Stimulated activated CD8-positive, alpha-beta memory T cell treated with anti-CD3 and anti-CD28 coated beads, Interleukin-7, amount 100 ng/mL, for 1 hour (primary cell): ENCODE measurements at places on chromosomes 3 and 15.

DNA sequence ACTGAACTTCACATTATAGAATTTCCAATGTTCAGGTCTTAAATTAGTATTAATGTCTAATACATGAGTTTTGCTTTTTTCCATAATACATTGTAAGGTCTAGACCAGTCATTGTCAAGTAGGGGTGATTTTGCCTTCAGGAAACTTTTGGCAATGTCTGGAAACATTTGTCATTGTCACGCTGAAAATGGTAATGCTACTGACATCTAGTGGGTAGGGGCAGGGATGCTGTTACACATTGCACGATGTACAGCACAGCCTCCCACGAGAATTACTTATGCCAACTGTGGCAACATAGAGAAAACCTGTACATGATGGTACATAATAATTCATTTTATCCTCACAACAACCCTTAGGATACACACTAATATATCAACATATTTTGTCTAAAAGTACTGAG, 384.1 kb downstream of the CADM2 start:
- no peak for DNase-seq

DNA sequence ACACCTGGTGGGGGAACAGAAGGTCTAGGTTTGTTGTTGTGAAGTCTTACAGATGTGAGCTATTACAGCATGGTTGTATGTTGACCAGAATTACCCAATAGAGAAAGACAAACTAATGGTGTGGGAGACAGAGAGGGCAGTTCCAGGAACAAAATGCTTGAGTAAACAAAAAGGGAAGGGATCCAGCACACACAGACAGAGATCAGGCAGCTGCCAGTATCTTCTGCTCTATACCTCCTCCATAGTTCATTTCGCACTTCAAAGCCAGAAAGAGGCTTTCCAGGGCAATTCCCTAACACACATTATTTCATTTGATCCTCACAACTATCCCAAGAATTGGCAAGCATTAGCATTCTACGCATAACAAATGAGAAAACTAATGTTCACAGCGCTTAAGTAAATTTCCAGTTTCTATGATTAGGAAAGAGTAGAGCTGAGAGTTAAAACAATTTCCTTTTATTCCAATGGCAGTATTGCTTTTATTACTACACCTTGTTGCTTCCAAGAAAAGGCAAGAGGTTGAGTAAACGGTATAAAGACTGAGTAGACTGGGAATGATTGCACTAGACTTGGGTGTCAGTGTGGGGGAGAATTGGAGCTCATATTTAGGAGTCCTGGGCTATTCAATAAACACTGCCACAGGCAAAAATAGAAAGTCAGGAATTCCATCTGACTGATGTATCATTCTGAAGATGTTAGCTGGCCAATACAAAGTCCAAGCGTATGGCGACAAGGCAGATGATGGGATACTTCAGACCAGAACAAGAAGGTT, 39.7 kb upstream of the ZNF280D start:
- no peak for DNase-seq

DNA sequence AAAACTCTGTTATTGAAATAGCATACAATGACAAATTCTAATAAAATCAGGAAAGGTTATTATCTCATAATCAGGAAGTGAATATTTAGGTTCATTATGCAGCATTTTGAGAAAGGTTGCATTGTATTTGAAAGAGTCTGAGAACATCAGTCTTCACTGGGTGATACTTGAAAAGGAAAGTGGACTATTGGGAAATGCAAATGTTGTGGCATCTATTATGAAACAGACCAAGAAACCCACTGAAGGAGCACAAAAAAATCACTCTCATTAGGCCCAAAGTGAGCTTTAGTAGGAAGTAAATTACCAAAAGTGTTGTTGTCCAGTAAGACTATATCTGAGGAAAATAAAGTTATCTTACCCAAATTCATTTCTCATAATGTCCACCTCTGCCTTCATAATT, 90.8 kb downstream of the ZPLD1 start:
- DNase-seq, result no peak

DNA sequence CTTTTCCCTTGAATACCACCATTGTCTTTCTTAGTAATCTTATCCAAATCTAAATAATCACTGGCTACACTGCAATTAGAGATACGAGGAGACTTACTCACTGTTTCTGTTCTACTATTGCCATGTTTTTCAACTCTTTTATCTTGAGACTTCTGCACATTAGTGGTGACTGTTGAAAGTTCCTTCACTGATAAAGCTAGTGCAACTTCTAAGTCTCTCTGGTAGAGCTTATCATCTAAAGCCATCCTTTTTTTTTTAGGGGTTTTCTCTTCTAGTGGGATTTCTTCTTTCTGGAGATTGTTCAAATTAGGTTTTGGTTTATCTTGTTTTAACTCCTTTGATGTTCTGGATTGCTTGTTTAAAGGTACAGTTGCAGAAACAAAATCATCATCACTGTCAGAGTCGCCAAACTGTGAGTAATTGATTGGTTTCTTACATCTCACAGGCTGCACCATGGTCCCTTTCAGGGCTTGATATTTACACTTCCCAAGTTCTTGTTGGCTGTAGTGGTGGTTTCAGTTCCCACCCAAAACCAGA, 37.7 kb downstream of the NCK1 start:
- no peak for DNase-seq

DNA sequence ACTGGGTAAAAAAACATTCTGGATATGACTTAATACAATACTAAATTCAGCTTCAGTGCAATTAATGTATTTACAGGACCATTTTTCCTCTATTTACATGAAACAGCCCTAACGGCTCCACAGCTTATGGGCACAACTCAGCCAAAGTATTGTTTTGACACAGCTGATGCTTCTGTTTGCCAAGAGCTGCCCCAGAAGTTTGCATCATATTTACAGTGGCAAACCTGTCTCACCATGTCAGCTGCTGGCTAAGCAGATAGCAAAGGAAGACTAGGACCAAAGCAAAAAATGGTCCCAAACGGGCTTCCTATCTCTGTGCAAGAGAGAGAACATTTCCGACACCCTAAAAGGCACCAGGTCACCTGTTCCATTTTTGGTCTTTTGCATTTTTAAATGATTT, 94.5 kb downstream of the ADAMTS9 start:
- DNase-seq, result no peak

DNA sequence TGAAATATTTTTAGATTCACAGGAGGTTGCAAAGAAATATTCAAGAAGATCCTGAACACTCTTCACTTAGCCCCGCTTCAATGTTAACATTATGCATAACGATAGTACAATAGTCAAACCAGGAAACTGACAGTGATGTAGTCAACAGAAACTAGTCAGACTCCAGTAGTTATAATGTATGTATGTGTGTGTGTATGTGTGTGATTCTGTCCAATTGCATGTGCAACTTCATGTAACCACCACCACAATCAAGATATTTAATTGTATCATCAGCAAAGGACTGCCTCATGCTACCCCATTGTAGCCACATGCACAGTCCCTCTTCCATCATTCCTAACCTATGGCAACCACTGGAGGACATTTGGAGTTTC, 77.9 kb downstream of the APBA2 start:
- no peak for DNase-seq

GRCh38 chr3:117562000-117562399, 852.4 kb downstream of the TUSC7 start:
- DNase-seq, result no peak

DNA sequence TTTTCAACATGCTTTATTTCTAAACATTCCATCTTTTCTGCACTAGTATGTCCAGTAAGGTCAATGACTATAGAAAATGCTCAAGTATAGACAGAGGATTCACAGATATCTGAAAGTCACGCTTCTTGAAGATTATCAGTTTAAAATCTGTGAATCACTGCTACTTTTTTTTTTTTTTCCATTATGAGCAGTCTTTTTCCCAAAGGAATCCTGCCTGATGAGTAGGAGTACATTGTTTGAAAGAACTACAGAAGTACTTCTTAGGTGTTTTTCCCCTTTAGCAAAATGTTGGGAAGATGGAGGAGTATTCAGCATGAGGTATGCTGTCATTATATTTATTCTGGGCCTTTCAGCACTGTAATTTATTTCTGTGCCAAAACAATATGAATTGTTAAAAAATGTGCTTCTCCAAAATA, 266.2 kb downstream of the NLGN1 start:
- DNase-seq, result no peak

DNA sequence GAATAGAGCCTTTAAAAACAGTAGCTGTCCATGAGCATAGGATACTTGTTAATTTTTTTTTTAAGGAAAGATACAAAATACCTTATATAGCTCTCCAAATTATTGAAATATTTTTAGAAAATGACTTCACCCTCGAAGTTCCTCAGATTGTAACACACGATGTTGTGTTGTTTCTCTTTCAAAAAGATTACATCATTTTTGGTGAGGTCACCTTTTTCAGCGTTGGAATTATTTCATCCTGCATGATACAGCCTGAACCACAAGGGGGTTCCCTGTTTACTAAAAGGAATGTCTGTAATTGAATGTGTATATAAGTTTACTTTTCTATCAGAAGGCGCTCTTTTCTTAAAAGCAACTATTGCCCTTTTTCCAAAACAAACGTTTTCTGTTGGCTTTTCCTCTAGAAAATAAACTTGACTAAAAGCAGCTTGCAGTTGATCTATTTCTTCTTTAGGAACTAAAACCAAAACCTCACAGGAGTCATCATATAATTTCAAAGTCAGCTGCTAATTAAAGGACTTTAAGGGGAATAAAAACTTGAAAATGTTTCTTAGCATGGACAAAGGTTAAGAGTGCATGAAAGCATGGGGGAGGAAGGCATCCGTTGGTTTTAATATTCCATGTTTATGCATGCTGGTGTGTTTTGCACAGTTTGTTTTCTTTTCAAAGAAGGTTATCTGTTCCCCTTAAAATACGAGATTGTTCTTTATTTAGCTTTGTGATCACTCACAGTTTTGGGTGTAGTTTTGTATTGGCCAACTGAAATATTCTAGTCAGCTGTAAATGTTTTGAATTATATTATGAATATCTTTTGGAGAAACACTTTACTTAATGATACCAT, 29.4 kb downstream of the LYSMD4 start:
- no peak for DNase-seq

- DNase-seq, result no peak
Observed at GRCh38 chr3:185874119-185874518, 49.3 kb upstream of the IGF2BP2 start.

GRCh38 chr3:29099296-29099695, 181.6 kb upstream of the RBMS3 start:
- DNase-seq, result no peak

- DNase-seq, result no peak
Observed at GRCh38 chr3:155963570-155963969, 93.1 kb downstream of the GMPS start.

DNA sequence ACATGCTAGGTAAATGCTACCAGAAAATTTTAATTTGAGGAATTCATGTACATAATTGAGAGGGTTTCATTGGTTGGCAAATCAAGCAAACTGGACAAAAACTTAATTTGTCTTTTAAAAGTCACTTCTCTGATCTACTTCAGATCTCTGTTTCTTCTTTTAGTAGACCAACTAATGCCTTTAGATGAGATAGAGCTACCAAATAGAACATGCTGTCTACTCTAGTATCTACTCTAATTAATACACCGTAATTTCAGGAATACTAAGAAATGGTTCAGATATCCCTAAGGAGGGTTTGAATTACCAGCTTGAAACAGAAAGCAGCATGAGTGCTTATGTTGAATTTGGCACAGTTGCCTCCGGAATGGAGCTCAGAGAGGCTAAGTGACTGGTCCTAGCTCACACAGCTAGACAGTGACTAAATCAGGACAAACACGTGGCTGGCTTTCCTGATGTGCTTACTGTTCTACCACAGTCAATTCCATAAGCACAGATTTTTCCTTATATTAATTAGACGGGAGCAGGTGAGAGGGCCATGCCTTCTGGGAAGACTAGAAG, 225.1 kb downstream of the ITPR1 start:
- DNase-seq, result no peak

GRCh38 chr3:57556459-57557084, 498 bp downstream of the PDE12 start:
- no peak for DNase-seq
